ENCODE measurements at places on chromosomes 13 and 19.

DNA sequence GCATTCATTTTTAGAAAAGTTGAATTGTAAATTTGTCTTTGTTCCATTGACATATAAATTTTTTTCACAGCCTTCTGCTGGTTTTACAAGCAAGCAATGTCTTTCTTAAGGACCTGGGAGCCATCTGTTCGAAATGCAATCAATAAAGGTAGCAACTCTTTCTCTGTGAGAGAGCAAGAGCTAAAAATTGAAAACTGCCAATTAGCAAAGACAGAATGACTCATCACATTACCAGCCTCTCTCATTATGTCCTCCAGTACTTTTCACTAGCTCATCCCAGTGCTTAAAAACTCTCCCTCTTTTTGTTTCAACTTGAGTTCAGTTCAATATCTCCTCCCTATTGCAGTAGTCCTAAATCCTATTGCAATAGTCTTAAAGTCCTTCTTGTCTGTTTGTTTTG, 760.7 kb upstream of the SLITRK6 start:
- no peak for DNase-seq

- DNase-seq: no peak
Measured at GRCh38 chr19:15300533-15301197, 31.7 kb downstream of the BRD4 start.

GRCh38 chr13:98834254-98834960, 81.9 kb upstream of the SLC15A1 start:
- no peak for DNase-seq

GRCh38 chr13:45374917-45375316, 33.9 kb upstream of the TPT1 start:
- DNase-seq: no peak

DNA sequence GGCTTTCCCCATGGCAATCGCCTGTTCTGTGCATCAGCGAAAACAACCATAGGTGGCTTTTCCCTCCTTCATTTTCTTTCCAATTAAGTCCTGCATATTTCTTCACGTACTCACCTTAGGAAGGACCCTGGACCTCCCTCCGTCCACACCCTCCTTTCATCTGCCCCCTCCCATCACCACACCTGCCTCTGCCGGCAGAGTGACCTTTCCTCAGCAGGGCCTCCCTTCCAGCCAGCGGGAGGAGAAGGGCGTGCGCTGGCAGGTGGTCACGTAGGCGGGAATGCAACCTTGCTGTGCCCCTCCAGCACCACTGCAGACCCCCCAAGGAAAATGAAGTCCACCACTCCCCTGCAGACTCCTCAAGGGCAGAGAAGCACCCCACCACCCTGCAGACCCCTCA, 61.1 kb downstream of the GSX1 start:
- DNase-seq: no peak

GRCh38 chr19:37941782-37942515, 34.9 kb downstream of the SIPA1L3 start:
- no peak for DNase-seq

DNA sequence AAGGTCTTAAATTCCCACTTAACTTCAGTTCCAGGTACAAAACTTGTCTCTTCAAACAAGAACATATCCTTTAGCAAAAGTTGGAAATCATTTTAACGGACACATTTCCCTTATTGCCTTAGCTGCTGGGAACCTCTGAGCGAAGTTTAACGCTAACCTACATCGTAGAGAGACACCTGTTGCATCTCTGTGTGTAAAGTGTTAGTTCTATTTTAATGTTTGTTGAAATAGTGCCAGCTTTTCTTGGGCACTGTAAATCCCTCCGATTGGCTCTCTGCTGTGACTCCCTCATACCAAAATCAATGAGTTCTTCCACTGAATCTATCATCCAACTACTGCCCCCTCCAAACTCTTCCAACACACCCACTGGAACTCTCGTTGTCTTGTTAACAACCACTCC, 2.3 kb upstream of the HIF3A start:
- no peak for DNase-seq

- no peak for DNase-seq
Measured at GRCh38 chr19:18735752-18736151, 52.3 kb downstream of the CRTC1 start.

DNA sequence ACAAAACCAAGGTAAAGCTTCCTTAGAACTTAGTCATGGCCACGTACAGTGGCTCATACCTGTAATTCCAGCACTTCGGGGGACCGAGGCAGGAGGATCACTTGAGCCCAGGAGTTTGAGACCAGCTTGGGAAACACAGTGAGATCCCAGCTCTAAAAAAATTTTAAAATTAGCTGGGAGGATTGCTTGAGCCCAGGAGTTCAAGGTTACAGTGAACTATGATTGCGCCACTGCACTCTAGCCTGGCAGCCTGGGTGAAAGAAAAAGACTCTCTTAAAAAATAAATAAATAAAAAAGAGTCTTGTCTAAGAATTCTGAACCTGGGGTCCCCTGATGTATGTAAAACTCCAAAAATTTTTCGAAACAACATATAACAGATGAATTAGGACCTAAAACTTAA, 34.9 kb downstream of the N4BP2L2 start:
- no peak for DNase-seq

DNA sequence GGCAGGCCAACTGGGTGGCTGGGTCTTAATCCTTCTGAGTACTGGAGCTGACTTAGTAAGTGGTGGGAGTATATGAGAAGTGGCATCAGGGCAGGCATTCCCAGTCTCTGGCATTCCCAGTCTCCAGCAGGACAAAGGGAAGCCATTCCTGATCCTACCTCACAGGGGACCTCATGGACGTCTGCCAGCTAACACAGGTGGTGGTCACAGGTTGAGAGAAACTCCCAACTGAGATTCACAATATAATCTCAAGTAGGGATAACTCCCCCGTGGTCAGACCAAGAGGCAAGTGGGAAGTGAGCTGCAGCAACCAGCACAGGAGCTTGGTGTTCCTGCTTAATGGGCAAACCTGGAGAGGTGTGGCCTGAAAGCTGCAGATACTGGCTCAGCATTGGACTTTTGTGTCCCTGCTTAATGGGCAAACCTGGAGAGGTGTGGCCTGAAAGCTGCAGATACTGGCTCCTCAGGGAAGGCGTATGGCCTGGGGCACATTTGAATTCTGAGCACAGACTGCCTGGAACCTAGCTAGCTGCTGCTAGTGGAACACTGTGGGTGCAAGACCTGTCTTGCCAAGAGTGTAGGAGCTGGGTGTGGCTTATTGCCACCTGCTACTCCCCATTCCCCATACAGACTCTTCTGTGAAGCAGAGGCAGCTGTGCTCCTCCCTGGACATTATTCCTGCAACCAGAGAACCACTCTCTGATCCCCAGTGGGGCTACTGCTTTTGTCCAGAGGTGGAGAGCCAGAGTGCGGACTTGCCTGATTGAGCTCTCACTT, 25.9 kb upstream of the OR10H2 start:
- DNase-seq: no peak

DNA sequence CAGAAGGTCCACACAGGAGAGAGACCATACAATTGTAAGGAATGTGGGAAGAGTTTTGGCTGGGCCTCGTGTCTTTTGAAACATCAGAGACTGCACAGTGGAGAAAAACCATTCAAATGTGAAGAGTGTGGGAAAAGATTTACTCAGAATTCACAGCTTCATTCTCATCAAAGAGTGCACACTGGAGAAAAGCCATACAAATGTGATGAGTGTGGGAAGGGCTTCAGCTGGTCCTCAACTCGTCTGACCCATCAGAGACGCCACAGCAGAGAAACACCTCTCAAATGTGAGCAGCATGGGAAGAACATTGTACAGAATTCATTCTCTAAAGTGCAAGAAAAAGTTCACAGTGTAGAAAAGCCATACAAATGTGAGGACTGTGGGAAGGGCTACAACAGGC, 5.4 kb upstream of the ZNF225 start:
- DNase-seq: no peak

GRCh38 chr19:13604902-13605586, 98.8 kb upstream of the CACNA1A start:
- DNase-seq: no peak

DNA sequence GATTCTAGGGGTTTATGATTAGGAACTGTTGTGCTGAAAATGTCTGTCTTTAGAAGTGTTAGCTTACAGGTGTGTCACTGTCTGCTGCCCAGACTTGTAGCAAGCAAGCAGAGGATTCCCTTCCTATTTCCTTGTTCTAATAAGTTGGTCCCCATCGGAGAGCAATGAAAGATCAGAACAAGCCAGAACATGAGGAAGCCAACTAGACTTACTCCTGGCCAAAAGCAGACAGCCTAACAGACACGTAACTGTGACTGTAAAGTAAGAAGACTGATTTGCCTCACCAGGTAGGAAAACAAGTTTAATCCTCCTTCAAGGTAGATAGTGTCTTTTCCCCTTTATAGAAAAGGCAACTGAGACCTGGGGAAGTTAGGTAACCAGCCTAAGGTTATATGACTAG, 12.5 kb downstream of the POLR1D start:
- DNase-seq: no peak

DNA sequence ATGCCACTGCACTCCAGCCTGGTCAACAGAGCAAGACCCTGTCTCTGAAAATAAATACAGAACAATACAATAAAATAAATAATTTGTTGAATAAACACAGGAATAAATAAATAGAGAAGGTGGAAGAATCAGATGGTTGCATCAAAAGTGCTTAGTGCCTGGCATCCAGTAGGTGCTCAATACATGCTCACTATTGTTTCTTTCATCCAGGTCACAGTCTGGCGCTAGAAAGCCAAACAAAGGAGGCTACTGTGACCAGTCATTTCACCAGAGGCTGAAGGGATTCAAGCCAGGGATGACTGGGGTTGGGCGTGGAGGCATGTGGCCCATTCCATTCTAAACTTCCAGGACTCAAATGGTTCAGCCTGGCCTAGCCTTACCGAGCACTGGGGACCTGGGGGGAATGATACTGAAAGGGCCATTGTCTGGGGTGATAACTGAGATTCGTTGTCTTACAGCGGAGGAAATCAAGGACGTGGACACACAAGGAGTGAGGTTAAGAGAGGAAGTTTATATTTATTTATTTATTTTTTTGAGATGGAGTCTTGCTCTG, 3.6 kb upstream of the NDUFB7 start:
- no peak for DNase-seq

DNA sequence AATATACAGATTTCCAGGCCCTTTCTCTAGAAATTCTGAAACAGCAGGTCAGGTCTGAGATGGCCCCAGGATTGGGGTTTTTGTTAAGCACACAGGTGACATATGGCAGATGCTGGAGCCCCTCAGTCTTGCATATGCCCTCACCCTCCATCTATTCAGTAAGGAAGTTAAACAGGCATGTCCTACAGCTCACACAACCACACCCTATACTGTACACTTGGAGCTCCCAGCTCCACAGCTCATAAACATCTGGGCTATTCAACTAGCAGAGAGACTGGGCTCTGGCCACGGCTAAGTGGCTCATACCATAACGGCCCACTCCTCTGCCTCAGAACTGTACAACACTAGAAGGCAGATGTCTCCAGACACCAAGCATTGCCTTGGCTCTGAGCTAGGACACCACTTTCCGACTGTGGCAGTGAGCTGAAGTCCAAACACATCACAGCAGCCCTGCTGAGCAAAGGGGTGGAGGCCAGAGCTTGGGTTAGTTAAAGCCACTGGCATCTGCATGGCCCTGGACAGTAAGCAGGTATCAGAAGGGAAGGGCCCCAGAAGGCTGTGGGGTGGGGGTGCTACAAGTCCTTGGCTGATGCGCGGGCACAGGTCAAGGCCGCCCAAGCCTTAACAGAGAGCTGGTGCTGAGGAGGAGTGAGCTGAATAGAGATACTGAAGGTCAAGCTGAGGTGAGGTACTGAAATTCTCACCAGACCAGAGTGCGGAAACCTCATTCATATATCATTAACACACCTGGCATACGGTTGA, 79.1 kb downstream of the ABCC4 start:
- DNase-seq: no peak

GRCh38 chr19:15292847-15293582, 39.3 kb downstream of the BRD4 start:
- DNase-seq: no peak

- no peak for DNase-seq
Measured at GRCh38 chr19:45782820-45783785, 813 bp upstream of the DMPK start.

DNA sequence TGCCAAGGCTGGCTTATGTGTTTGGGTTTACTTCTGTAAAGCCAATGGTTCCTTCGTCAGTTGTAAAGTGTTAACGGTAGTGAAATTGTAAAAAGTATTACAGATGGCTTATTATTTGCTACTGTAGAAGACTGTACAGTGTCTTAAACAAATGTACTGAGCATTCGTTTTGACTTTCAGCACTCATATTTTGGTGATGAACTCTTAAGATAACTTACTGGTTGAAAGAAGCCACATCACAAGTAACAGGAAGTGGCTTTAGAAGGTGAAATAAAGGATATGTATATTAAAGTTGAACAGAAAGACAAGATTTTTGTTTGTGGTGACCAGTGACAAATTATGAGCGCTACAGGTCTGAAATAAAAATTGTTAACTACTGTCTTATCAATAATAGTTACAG, 64.2 kb downstream of the URI1 start:
- DNase-seq: no peak

GRCh38 chr19:31280287-31281006, 68.8 kb downstream of the TSHZ3 start:
- DNase-seq: no peak

GRCh38 chr19:37738371-37738770, 18.8 kb upstream of the ZNF607 start:
- DNase-seq: no peak

DNA sequence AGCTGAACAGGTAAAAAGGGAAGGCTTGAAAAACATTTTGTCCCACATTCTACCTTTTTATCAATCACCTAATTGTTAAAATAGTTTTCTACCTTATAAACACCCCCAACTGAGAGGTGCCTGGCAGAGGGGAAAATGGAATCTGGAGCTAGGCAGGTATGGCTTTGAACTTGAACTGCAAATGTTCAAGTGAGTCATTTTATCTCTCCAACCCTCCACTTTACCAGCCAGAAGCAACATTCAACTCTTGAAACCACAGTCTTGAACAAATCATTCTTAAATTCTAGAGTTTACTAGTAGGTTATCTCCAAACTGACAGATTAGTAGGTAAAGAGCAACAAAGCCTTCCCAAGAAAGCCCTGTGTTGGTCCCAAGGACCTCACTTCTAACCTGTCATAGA, 116.9 kb downstream of the ABCC4 start:
- no peak for DNase-seq

DNA sequence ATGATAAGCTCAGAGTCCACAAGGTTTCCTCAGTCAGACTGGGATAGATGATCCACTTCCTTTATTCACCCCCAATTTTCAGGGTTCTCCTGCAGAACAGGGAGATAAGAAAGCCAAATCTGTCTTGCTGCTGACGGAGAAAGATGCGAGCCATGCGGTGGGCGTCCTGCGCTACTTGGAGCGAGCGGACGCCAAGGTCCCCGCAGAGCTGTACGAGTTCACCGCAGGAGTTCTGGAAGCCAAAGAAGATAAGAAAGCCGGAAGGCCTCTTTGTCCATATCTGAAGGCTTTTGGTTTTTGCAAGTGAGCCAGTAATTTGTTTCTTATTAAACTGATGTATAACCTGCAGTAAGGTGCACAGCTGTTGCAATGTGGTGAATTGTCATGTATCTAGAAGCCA, 66.7 kb downstream of the SLC7A9 start:
- no peak for DNase-seq

Measured in T-helper 2 cell (primary cell).